ENCODE measurements at places on chromosomes 12 and 14.

GRCh38 chr12:104672096-104672445, 215.3 kb downstream of the CHST11 start:
- DNase-seq = no peak

DNA sequence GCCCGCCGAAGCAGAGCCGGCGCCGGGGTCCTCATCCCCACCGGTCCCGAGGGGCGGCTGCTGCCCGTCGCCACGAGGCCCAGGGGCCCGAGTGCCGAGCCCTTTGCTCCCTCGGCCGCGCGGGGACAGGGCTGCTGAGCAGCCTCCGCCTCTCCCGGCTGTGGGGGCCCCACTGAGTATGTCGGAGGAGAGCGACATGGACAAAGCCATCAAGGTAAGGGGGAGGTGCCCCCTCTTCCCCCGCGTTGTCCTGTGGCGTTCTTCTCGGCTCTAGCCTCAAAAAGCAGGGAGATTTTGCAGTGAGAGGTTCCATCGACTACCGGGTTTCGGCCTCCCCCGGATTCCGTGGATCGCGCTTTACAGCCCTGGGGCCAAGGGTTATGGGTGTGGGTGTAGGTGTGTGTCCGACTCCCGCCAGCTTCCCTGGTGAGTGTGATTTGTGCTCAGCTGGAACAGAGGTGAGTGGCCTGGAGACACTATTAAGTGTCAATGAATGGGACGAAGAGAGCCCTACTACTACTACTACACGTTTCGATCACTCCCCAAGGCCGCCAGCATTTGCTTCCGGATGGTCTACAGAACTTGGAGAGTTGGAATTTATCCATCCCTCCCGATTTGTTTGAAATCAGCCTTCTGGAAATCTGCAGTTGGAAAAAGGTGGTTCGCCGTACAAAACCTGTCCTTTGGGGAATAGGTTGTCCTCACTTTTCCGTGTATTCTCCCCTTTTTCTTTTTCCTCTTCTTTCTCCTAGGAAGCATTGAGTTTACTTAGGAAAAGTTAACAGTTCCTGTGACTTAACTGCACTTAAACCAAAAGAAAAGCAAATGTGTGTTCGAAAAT, 748 bp downstream of the MAPKAPK5 start:
- DNase-seq = peak; percentile 53

DNA sequence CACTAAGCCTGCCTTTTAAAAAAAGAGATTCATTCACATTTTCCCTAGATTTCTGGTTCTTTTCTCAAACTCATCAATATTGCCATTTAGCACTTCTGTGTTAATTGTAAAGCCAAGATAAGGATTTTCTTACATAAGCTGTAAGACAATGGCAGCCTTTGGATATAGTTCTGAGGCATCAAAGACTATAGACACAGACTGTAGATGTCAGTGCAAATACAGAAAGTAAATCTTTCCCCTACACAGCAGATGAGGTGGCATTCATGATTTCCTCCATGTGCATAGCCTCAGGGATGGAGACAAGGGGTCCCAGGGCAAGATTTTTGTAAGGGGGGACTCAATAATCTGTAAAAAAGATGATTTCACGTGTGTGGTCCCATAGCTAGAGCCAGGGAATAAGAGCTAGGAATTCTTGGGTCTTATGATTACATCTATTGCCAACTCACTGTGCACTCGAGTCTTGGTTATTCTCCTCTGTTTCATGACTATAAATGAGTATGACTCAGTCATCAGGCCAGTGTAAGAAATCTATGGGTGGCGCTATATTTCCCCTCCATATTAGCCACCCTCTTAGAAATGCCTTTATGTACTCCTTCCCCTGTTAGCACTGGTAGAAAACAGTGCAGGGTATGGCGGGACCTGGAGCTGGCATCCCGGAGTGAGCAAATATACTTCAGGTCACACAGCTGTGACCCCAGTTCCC, 207.5 kb downstream of the EXOC5 start:
- DNase-seq = no peak

DNA sequence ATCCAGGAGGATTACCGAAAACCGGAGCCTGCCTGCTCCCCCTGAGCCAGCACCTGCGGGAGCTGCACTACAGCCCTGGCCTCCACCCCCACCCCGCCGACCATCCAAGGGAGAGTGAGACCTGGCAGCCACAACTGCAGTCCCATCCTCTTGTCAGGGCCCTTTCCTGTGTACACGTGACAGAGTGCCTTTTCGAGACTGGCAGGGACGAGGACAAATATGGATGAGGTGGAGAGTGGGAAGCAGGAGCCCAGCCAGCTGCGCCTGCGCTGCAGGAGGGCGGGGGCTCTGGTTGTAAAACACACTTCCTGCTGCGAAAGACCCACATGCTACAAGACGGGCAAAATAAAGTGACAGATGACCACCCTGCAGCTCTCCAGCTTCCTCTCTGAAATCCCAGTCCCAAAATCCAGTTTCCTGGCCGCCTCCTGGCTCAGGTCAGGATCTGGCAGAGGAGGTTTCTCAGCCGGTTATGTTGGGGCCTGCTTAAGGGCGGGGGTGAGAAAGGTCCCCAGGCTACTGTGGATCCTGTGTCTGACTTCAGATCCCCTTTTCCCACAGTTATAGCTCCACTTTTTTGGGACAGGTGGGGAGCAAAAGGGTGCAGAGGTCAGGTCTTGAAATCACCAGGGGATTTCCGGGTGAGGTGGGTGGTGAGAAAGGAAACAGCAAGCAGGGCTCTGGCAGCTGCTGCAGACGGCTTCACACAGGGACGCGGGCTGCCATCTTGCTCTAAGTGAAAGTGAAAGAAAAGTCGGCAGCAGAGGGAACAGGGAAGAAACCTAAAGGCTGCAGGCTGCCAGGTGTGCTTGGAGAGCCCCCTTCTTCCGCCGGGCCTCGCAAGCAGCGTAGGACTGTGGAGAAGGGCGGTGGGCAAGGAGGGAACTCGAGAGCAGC, at the start of gene TAPBPL:
Gene TAPBPL, plus strand, starts transcription at position 695 of the 897 bp plus-strand sequence. CDS start 207 bp downstream, outside the sequence.
- DNase-seq = peak; percentile 85

DNA sequence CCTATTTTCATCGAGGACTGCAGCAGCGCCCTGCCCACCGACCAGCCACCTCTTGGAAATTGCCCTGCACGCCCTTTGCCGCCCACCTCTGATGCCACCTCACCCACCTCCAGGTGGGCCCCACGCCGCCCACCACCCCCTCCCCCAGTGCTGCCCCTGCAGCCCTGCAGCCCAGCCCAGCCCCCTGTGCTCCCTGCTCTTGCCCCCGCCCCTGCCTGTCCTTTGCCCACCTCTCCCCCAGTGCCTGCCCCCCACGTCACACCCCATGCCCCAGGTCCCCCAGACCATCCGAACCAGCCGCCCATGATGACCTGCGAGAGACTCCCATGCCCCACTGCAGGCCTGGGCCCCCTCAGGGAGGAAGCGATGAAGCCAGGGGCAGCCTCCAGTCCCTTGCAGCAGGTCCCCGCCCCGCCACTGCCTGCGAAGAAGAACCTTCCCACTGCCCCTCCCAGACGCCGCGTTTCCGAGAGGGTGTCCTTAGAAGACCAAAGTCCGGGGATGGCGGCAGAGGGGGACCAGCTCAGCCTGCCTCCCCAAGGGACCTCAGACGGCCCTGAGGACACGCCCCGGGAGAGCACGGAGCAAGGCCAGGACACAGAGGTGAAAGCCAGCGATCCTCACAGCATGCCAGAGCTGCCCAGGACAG, 96.5 kb downstream of the LGMN start:
- DNase-seq = peak; percentile 87

DNA sequence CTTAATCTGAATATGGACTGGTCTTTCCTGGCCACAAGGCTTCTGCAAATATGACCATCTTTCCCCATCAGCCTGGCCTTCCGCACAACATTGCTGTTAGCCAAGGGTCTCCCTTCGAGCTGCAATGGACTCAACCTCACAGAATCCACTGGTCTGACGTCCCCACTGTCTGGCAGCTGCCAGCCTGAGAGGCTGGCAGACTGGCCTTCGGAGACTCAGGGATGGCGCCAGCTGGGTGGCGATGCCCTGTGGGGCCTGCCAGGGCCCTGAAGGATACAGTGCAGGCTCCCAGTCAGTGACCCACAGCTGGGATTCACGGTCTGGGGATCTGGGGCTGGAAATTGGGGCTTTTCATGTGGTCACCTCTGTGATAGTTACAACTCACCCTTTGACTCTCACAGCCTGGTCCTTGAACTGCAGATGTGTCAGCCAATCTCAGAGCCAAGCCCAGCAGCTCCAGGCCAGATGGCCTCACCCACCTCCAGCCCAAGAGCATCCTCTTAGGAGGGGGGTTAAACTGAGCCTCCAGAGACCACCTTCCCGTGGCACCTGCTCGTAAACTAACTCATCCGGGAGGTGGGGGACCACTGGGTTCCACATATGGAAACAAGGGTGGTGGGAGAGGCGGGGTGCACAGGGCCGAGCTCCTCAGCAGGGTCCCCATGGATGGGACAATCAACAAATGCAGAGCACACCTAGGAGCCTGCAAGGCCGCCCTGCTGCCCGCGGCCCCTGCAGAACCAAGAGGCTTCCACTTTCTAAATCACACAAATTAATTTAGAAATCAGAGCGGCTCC, 21.1 kb upstream of the C14orf180 start:
- DNase-seq = no peak

GRCh38 chr12:11827091-11828061, 177.9 kb downstream of the ETV6 start:
- no peak for DNase-seq

Data from hematopoietic multipotent progenitor cell treated with erythropoietin and hydrocortisone succinate and interleukin-3 and kit ligand, for 4 days (in vitro differentiated cells).